D721Med (cell line): ENCODE measurements at places on chromosomes 1 and 21.

- no peak for DNase-seq
Measured at GRCh38 chr1:196380316-196380715, 227.9 kb downstream of the KCNT2 start.

DNA sequence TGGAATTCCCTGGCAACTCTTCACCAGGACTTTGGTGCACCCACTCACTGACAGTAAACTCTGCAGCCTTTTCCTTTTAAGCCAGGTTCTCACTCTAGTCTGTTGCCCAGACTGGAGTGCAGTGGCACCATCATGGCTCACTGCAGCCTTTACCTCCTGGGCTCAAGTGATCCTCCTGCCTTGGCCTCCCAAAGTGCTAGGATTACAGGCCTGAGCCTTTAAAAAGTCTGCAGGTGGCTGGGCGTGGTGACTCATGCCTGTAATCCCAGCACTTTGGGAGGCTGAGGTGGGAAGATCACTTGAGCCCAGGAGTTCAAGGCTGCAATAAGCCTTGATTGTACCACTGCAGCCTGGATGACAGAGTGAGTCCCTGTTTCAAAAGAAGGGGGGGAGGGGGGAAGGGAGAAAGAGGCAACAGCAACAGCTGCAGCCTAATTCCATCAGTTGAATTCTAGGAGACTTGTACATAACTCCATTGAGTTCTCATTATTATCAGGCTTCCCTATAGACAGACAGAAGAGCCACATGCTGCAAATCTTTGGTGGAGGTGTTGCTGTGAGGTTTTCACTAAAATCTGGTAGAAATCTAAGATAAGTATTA is 8.1 kb upstream of the HNRNPR start:
- no peak for DNase-seq

- no peak for DNase-seq
Measured at GRCh38 chr1:30469426-30469825, 254.0 kb downstream of the MATN1 start.

DNA sequence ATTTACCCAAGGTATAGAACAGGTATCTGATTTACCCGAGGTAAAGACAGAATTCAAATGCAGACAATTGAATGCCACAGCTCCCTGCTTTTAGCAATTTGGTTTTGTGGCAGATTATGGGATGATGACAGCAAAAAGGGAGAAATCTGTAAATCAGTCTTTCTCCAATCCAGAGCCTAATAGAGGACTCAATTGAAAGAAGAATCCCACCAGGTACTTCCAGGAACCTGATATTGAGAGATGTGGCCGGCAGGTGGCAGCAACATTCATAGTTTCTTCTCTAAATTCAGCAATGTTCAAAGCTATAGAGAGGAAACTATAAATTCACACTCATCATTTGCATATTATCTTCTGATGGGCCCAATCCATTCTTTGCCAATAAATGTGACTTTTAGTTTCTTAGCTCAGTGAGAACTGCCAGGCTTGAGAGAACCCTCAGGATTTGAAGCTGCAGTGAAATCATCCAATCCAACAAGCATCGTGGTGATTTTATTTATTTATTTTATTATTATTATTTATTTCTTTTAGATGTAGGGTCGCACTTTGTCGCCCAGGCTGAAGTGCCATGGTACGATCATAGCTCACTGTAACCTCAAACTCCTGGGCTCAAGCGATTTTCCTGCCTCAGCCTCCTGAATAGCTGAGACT is 9.8 kb upstream of the PHACTR4 start:
- DNase-seq = peak; percentile 34
